ENCODE measurements at places on chromosomes 1 and 21.

DNA sequence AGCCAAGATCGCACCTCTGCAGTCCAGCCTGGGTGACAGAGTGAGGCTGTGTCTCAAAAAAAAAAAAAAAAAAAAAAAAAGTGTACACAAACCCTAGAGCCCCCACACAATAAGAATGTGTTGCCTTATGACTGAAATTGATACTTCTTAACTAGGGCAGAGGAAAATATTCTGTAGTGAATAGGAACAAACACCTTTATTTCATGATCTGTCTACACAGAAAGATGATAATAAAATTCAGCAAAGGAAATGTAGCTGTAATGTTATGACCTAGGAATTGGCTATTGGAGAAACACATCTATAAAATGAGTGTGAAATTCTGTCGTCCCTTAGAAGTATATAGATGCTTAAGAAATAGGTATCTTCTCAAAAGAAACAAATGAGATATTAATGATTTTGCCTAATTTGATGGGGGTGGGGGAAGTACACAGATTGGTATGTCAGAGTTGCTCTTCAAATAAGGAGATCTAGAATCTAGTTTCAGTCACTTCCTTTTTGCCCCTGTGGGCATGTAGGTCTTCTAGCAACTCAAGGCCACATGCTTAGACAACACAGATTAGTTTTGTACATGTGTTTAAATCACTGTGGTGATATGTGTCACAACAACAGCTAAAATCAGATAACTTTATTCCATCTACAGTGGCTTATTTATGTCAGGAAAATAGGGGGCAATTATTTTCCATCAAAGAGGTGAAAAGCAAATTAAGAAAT, 10.7 kb upstream of the GPR25 start:
- no peak for DNase-seq

GRCh38 chr1:14915356-14916054, 238.0 kb upstream of the TMEM51 start:
- peak; percentile 19 for DNase-seq

DNA sequence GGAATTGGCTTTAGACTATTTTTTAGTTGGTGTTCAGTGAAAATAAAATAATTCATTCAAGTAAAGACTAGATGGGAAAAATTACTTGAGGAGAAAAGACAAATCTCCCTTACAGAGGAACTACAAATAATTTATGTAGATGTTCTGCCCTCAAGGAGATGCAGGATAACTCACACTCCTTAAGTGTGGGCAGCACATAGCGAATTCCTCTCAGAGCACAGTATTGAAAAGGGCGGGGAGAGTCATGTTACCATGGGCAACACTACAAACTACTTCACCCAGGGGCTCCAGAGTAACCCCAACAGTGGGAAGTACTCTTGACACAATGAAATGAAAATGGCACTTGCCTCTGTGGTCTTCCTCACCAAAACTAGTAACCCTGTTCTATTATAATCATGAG, 20.6 kb upstream of the LAMC2 start:
- DNase-seq, result no peak

- DNase-seq, result no peak
Observed at GRCh38 chr1:24893431-24893830, 36.6 kb downstream of the RUNX3 start.

- no peak for DNase-seq
Observed at GRCh38 chr1:56494306-56494705, 85.1 kb downstream of the PLPP3 start.

DNA sequence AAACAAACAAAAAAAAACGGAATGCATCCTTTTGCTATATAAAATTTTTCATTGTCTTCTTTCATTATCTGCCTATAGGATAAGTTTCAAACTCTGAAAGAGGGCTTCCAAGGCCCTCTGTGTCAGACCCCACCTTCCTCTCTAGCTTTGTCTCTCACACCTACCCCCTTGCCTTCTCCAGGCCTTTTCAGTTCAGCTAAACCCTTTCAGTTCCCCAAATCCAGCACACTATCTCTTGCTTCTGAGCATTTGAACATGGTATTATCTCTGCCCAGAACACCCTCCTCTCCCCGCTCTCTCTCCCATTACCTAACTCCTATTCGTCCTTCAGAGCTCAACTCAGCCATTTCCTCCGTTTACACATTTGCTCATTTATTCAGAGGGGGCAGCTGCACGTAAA, 35.7 kb downstream of the C1orf216 start:
- DNase-seq, result no peak

- no peak for DNase-seq
Observed at GRCh38 chr1:147720557-147720956, 39.8 kb downstream of the GJA5 start.

DNA sequence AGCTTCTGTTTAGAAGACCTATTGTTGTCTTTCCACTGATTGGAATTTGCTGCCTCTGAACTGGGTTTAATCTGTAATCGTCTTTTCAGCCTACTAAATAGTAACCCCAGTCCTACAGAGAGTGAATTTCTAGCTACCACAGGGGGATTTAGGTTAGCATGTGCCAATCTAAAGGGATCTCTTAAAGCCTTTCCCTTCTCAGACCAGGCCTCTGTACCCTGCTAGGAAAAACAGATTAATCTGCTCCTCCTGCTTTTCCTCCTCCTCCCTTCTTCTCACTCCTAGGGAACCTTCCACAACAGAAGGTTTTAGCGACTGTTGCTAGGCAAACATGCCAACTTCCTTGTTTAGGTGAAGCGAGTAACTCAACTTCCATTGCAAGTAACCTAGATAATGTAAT, 1.3 kb upstream of the RC3H1 start:
- DNase-seq, result no peak

DNA sequence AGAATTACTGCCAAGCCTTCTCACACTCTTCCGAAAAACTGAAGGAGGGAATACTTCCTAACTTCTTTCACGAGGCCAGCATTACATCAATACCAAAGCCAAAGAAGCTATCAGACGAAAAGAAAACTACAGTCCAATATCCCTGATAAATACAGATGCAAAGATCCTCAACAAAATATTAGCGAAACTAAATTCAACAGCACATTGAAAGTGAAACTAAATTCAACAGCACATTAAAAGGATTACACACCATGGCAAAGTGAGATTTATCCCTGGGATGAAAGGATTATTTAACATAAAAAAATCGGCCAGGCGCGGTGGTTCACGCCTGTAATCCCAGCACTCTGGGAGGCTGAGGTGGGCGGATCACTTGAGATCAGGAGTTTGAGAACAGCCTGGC, 176.8 kb downstream of the FAF1 start:
- no peak for DNase-seq

- no peak for DNase-seq
Observed at GRCh38 chr21:42850866-42851391, 28.4 kb downstream of the WDR4 start.

GRCh38 chr1:41880950-41881885, 37.5 kb downstream of the HIVEP3 start:
- DNase-seq, result no peak
